ENCODE measurements at places on chromosomes 11 and 22.
A peak's percentile ranks its signal among the peaks of the same experiment; 100 is the strongest.

GRCh38 chr11:116446048-116446941, 326.5 kb downstream of the BUD13 start:
- no peak for DNase-seq

DNA sequence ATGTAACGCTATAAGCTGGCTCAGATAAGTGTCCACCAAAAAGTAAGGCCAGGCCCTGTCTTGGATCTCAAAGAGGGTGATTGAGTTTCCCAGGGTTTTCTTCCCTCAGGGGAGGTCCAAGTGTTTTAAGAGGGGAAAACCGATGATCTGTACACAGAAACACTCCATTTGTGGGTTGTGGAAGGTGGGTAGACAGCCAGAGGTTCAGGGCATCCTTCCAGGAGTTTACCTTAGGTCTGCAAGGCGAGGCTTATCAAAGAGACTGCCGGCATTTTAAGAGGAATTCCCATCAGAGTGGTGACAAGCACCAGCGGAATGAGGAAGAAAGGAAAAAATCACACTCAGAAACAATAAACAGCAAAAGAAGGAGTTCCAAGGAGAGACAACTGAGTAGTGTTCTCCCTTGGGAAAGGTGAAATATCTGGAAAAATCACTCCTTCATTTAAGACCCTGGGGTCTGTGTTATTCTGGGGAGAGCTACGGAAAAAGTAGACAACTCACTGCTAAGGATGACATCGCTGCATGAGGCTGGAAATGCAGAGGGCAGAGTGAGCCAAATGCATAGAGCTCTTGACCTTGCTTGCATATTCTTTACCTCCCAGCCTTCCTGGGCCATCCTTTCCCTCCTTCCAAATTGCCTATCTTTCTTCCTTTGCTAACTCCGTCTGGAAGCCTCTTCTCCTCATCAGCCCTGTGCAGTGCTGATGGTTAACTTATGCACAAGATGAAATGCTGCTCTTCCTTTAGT, 22.1 kb upstream of the MMP7 start:
- DNase-seq: no peak

DNA sequence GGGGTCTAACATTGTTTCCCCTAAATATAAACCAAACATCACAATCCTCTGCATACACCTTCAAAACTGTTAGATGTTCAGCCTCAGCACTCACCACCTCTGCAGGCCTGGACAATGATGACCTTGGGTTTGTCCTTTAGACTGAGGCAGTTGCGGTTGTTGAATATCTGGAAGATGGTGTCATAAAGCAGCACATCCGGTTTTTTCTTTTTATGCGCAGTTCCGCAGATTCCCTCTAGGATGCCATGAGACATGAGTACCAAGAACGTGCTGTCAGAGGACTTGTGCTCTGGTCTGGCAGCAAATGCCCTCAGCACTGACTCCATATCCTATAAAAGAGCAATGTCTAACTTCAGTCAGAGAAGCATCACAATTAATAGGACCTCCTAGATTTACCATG, 22.8 kb downstream of the CASP5 start:
- no peak for DNase-seq

DNA sequence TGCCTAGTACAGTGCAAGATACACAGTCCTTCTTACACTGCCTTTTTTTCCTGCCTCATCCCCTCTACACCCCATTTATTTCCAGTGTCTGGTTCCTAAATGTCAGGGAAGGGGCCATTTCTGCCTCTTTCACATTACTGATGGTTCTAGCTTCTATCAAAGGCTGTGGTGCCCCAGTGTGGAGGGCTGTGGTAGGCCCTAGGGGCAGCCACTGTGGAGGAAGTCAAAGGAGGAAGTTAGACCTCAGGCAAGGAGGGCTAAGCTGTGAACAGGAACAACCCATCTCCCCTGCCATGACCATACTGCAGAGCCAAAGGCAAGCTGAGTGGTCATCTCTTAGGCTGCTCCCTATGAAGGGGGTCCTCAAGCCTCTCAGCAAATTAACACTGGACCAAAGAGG, 81.9 kb upstream of the CRTAM start:
- DNase-seq: no peak

GRCh38 chr22:23289851-23290724, 109.8 kb downstream of the BCR start:
- DNase-seq: peak; percentile 65

- DNase-seq: no peak
These were observed 35.1 kb downstream of the NRXN2 start for GRCh38 chr11:64687643-64688533.

GRCh38 chr11:1748636-1749394, 1.6 kb downstream of the IFITM10 start:
- no peak for DNase-seq

- DNase-seq: no peak
These were observed 213.6 kb downstream of the LRRC4C start for GRCh38 chr11:41245704-41246398.

GRCh38 chr11:63767267-63767564, 1.4 kb downstream of the ZFTA start:
- DNase-seq: no peak

DNA sequence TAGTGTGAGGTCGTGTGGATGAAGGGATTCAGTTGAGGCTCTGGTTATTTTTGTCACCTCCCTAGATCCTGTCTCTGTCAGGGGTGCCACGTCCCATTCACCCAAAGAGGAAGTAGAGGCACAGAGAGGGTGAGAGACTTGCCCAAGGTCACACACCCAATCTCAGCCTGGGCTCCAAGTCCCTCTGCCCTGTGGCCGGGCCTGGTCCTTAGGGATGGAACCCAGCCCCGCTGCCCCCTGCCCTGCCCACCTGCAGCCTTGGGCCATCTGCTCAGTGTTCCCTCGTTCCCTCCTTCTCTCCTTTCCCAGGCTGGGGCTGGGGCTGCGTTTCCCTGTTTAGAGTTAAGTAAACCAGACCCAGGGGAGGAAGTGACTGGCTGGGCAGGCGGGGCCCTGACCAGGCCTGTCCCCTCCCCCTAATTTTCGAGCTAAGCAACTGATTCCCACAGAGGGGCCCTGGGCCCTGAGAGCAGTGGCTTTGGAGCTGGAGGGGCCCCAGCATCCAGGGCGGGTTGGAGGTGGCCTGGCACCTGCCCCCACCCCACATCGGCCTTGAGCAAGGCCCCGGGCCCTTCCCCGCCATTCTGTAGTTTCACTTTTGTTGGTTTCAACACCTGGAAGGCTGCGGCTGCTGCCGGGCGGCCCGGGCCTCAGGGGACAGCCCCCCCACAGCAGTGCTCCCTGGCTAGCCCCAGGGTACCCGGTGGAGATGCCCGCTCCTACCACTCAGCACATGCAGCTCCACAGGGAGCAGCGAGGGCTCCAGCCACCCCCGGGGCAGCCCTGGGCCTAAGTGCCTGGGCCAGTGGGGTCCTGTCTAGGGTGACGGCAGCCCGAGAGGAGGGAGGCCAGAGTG, 1.5 kb downstream of the TCIRG1 start:
- no peak for DNase-seq

GRCh38 chr11:111172321-111172862, 73.1 kb upstream of the POU2AF2 start:
- no peak for DNase-seq

- DNase-seq: peak; percentile 62
These were observed 94.8 kb downstream of the TENM4 start for GRCh38 chr11:79346021-79346420.

- no peak for DNase-seq
These were observed 28.2 kb downstream of the TPBGL start for GRCh38 chr11:75268626-75269366.

GRCh38 chr11:75238595-75239440, 1.8 kb upstream of the TPBGL start:
- DNase-seq: no peak

- no peak for DNase-seq
These were observed 3.8 kb downstream of the SLC29A2 start for GRCh38 chr11:66367561-66368312.

DNA sequence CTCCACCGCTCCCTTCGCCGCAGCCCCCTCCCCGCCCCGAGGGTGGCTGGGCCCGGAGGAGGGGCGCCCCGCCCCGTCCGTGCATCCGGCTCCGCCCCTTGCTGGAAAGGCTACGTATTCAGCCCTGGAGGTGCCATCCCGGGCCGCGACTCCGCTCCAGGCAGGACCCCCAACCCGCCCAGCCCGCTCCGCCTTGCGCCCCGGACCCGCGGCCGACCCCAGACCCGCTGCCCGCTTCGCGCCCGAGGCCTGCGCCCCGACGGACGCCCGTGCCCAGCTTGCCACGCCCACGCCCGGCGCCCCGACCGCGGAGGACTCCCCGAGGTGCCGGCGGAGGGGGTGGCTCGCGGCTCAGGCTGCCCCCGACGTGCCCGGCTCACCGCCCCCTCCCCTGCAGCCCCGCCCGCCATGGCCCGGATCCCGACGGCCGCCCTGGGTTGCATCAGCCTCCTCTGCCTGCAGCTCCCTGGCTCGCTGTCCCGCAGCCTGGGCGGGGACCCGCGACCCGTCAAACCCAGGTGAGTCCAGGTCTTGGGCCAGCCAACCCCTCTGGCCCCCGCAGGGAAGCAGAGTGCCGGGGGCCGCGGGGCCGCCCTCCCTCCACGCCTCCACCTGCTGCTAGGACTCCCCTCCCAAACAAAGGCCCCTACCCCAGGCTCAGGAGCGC, at the start of gene ADM2:
Gene ADM2 (plus strand): TSS at position 104 of the 667 bp plus-strand sequence. CDS start 305 bp downstream, at position 409.
- DNase-seq: peak; percentile 36

- no peak for DNase-seq
These were observed 49.1 kb downstream of the ARHGAP8 start for GRCh38 chr22:44801476-44801875.
